ENCODE measurements at places on chromosomes 13 and 19. TPM values are rescaled to one million over a fixed set of nuclear protein-coding genes. Genes with fewer than 3 reads are reported as not detected.

Gene RFXAP
- 4.6 TPM for polyA plus RNA-seq

DNA sequence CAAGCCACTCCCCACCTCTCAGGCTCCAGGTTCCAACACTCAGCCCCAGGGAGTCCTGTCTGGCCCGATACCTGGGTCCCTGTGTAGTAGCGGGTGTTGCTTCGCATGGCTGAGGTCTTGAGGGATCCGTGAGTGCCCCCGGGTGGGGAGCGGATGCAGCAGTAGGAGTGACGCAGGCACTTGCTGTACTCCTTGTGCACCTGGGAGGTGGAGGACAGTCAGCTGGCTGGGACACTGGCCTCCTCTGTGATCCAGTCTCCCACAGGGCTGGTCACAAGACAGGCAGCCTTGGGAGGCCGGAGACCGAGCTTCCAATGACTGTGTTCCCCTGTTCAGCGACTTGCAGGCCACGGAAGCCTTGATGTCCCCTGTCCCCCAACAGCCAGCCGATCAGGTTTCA, 16.3 kb upstream of the ASF1B start:
- H3K36me3 ChIP-seq = peaks cover 5% of the 10 kb centered on the region
- no peak for DNase-seq
- H3K4me3 ChIP-seq = no peak overlapping the region
- H3K27me3 ChIP-seq = no peaks in the 10 kb centered on the region
- H3K27ac ChIP-seq = no peak overlapping the region

- H3K27ac ChIP-seq = no peak overlapping the region
- H3K4me1 ChIP-seq = no peaks in the 10 kb centered on the region
- no peaks in the 10 kb centered on the region for H3K27me3 ChIP-seq
- H3K4me3 ChIP-seq = no peak overlapping the region
- no peaks in the 10 kb centered on the region for H3K36me3 ChIP-seq
These were observed 129.1 kb upstream of the SOX1 start for GRCh38 chr13:111937777-111938311.

DNA sequence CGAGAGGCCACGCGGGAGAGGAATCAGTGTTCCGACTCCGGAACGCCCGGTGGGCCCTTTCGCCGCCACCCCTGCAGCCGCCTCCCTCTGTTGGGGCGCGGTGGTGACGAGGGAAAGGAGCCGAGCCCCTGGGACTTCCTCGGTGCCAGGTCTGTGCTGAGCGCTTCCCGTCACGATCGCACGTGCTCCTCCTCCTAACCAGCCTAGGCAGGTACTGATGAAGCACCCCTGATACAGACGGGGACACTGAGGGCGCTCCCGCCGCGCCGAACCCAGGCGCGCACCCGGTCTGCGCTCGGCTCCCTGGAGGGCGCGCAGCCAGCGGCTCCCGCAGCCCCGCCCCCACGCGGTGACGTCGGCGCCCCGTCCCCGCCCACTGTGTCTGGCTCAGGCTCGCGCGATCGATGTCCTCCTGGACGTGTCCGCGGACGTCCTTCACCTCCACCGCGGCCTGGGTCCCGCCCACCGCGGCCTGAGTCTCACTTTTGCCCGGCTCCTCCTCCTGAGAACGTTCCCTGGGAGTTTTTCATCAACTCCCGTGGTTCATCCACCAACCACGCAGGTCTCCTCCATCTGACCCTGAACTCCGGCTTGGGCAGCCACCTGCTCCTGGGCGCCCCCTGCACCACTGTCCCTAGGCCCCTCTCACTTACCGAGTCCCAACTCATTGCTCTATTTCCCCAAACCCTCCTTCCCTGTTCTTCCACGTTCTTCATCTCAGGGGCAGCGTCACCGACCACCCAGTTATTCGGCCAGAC, 2.6 kb upstream of the KLK15 start:
- H3K4me1 ChIP-seq = no peaks in the 10 kb centered on the region
- peak overlapping the region; percentile 62 for H3K4me3 ChIP-seq
- no peaks in the 10 kb centered on the region for H3K36me3 ChIP-seq
- no peak overlapping the region for H3K27ac ChIP-seq
- peak; percentile 35 for DNase-seq
- no peaks in the 10 kb centered on the region for H3K27me3 ChIP-seq

DNA sequence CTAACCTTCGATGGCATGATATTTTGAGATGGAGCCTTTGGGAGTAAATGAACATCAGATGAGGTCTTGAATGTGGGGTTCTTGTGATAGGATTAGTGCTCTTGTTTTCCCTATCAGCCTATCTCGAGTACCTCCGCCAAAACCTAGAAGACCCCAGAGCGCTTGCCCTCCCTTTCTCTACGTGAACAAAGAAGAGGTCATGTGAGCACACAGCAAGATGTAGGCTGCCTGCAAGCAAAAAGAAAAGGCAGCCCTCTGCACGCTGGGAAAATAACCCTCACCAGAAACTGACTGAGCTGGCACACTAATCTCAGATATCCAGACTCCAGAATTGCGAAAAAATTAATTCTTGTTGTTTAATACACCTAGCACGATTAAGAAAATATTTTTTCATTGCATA, 799.8 kb upstream of the SLC10A2 start:
- H3K27me3 ChIP-seq = no peaks in the 10 kb centered on the region
- no peaks in the 10 kb centered on the region for H3K4me1 ChIP-seq
- DNase-seq = no peak
- no peak overlapping the region for H3K4me3 ChIP-seq
- no peak overlapping the region for H3K27ac ChIP-seq

DNA sequence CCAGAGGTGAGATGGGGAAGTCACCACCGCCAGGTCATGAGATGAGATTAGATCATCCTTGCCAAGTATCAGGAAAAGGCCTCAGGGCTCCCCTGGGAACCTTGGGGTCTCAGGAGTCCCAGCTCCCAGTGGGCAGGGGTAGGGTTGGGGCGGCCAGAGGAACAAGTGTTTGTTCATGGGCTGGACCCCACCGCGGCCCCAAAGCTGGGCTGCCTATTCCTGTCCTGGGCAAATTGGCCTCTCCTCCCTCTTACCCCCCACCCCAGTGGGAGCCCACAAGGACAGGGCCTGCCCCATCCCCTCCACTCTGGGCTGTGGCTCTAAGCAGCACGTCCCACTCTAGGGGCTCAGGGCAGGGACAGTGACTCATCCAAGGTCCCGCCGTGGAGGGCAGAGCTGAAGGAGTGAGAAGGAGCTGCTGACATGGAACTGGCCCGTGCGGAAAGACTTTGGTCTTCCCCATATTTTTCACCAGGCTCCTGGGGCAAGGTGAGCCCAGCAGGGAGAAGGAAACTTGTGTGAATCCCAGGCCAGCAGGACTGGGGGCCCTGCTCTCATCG, 4.0 kb upstream of the HCN2 start:
- H3K4me3 ChIP-seq = no peak overlapping the region
- H3K27ac ChIP-seq = no peak overlapping the region
- H3K36me3 ChIP-seq = peaks cover 5% of the 10 kb centered on the region
- peaks cover 6% of the 10 kb centered on the region for H3K27me3 ChIP-seq

Gene ZNF541
- 0.02 TPM for polyA plus RNA-seq

Gene ZNF730
- polyA plus RNA-seq = 1.4 TPM

GRCh38 chr13:55553701-55554100, 1587.0 kb upstream of the PRR20A start:
- H3K4me1 ChIP-seq = no peaks in the 10 kb centered on the region
- no peak for DNase-seq
- no peaks in the 10 kb centered on the region for H3K36me3 ChIP-seq
- H3K27ac ChIP-seq = no peak overlapping the region
- H3K27me3 ChIP-seq = no peaks in the 10 kb centered on the region

DNA sequence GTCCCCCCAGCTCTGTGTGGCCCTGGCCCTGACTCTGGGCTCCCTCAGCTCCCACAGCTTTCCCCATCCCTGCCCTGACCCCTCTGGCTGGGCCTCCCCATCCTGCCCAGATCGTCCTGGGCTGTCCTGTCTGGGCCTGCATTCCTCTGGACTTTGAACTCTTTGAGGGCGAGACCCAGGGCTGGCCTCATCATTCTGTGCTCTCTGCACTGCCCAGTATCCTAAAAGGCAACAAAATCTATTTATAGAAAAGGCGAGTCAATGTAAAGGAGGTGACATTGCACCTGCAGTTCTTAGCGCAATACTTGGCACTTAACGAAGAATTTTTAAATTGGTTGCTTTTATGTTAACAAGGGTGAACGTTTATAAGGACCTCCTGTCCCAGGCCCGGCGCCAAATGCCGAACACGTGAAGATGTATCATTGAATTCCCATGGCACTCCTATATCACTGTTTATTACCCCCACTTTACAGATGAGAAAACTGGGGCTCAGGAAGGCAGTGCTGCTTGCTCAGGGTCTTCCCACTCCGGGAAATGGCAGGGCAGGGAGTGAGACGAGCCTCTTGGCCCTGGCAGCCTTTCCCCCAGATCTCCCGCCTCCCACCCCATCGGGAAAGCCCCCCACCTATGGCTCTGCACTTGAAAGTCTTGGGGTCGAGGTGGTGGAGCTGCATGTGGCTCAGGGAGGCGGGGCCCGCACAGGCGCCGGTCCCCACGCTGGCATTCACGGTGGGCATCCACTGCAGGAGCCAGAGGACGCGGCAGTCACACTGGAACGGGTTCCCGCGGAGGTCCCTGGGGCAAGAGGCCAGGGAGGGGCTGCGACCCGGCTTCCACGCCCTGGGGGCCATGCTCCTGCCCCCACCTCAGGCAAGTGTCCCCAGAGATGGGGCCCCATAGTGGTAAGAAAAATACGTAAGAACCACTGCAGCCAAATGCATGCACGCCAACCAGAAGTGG, 3.8 kb downstream of the LGI4 start:
- no peak overlapping the region for H3K4me3 ChIP-seq
- H3K36me3 ChIP-seq = no peaks in the 10 kb centered on the region
- H3K27ac ChIP-seq = no peak overlapping the region
- H3K27me3 ChIP-seq = peaks cover 14% of the 10 kb centered on the region
- DNase-seq = no peak

Gene SERPINE3
- polyA plus RNA-seq = not detected

Gene SGCG
- polyA plus RNA-seq = 0.14 TPM

Gene ASPDH
- polyA plus RNA-seq = not detected

GRCh38 chr19:30167206-30167868, 204.8 kb upstream of the ZNF536 start:
- no peaks in the 10 kb centered on the region for H3K4me1 ChIP-seq
- no peaks in the 10 kb centered on the region for H3K27me3 ChIP-seq
- no peak overlapping the region for H3K4me3 ChIP-seq

GRCh38 chr13:112060282-112060830, 6.6 kb upstream of the SOX1 start:
- no peaks in the 10 kb centered on the region for H3K36me3 ChIP-seq
- H3K4me3 ChIP-seq = no peak overlapping the region
- DNase-seq = no peak
- H3K27ac ChIP-seq = no peak overlapping the region

- DNase-seq = no peak
- no peak overlapping the region for H3K4me3 ChIP-seq
- no peaks in the 10 kb centered on the region for H3K4me1 ChIP-seq
- H3K36me3 ChIP-seq = peaks cover 30% of the 10 kb centered on the region
- H3K27ac ChIP-seq = no peak overlapping the region
These were observed 18.8 kb downstream of the TYK2 start for GRCh38 chr19:10361569-10362011.

DNA sequence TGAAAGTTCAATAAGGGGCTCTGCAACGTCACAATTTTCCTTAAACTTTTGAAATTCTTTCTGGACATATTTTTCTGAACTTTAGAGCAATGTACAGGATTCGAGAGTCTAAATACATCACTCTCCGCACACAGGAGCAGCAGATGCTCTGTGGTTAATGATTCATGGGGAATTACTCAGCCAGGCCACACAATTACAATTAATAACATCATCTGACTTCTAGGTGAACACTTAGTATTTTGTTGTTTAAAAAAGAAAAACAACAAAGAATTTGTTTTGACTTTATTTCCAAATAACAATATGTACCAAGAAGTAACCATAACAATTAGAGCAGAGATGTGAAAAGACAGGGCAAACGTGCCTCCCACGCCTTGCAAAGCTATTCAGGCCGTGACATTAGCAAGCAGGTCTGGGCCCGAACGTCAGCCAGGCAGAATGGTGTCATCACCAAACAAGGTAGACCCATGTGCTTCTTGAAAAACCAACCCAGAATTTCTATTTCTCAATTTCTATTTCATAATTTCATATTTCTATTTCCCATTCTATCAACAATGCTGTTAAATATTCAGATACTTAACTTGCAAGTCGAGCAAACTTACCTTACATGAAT, 236.3 kb downstream of the COL4A1 start:
- H3K27ac ChIP-seq = no peak overlapping the region
- no peaks in the 10 kb centered on the region for H3K36me3 ChIP-seq
- H3K4me1 ChIP-seq = no peaks in the 10 kb centered on the region
- DNase-seq = peak; percentile 89
- H3K27me3 ChIP-seq = no peaks in the 10 kb centered on the region

DNA sequence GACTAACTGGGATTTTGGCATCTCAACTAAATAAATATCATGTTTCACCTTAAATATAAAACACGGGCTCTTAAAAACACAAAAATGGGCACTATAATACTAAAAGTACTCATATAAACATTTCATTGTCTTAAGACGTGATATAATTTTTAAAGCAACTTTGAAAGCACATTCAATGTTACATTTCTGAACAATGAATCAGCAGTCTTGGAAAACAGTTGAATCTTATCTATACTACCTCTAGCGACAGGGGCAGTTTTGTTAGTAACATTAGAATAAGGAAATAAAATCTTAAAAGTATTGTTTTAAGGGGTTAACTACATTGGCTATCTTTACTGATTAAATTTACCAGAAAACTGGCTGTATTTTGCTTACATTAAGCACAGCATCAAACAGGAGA, 156.9 kb downstream of the UGGT2 start:
- no peak overlapping the region for H3K4me3 ChIP-seq
- peak; percentile 61 for DNase-seq
- H3K4me1 ChIP-seq = no peaks in the 10 kb centered on the region

- no peak overlapping the region for H3K4me3 ChIP-seq
- no peaks in the 10 kb centered on the region for H3K36me3 ChIP-seq
- H3K27ac ChIP-seq = no peak overlapping the region
- no peak for DNase-seq
These were observed 97.2 kb upstream of the IPO5 start for GRCh38 chr13:97856304-97856675.

Gene FCGBP
- polyA plus RNA-seq = 0.02 TPM

GRCh38 chr19:18097993-18098890, 664 bp downstream of the MAST3 start:
- peaks cover 17% of the 10 kb centered on the region for H3K27me3 ChIP-seq
- no peaks in the 10 kb centered on the region for H3K36me3 ChIP-seq
- no peak for DNase-seq
- no peak overlapping the region for H3K27ac ChIP-seq
- peaks cover 4% of the 10 kb centered on the region for H3K4me1 ChIP-seq

DNA sequence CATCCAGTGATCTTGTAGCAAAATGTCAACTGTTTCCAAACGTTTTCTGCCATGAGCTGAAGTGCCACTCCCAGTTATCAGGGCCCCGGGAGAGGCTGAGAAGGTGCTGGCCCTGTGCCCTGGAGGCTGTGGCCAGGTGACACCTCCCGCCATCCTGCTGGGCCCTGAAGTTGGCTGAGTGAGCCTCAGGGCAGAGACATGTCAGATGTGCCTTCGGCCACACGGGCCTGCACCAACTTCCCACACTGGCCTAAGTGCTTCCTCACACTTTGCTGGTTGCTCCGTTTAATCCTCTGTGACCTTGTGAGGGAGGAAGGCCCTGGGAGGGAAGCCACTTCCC, 4.8 kb downstream of the ADPRHL1 start:
- H3K27me3 ChIP-seq = no peaks in the 10 kb centered on the region
- H3K4me3 ChIP-seq = no peak overlapping the region

Gene ZNF534
- 0.06 TPM for polyA plus RNA-seq
